Muscle of leg (tissue), 16 donors: ENCODE measurements at places on chromosomes 7 and 10. TPM values are rescaled to one million over a fixed set of nuclear protein-coding genes. Genes with fewer than 3 reads are reported as not detected.

- no peak for DNase-seq
- H3K4me3 ChIP-seq = no peak overlapping the region
- H3K36me3 ChIP-seq = peaks cover 8% of the 10 kb centered on the region
- no peak overlapping the region for H3K27ac ChIP-seq
Observed at GRCh38 chr7:127807340-127807739, 155.3 kb downstream of the SND1 start.

DNA sequence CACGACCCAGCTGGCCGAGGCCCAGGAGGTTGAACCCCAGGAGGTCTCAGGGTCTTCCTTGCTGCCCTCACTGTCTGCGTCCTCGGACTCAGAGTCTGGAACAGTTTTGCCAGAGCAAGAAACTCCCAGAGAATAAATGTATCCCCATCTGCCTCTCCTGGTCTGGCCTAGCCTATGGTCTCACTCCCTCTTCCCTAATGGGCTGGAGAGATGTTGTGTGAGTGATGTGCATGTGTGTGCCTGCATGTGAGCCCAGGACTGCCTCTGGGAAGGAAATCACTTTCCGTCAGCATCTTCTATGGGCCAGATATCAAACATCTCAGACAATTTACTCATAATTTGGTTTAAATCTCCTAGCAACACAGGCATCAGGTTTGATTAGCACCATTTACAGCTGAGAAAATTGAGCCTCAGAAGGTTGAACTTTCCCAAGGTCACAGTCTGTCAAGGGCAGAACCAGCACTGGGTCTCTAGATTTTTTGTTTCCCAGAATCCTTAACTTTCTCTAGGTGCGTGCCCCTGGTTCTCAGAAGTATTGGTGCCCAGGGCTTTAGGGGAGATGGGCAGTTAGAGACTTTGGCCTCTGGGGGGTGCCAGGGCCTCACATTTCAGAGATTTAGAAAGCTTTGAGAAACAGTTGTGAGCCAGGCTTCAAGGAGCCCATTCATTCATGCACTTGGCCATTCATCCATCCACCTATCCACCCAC is 4.9 kb downstream of the TMEM270 start:
- H3K27ac ChIP-seq = no peak overlapping the region
- no peaks in the 10 kb centered on the region for H3K36me3 ChIP-seq
- peaks cover 18% of the 10 kb centered on the region for H3K4me1 ChIP-seq
- no peak overlapping the region for H3K4me3 ChIP-seq
- DNase-seq = peak; percentile 69

- no peaks in the 10 kb centered on the region for H3K36me3 ChIP-seq
- DNase-seq = peak; percentile 11
- peaks cover 16% of the 10 kb centered on the region for H3K4me1 ChIP-seq
- peaks cover 18% of the 10 kb centered on the region for H3K27me3 ChIP-seq
- no peak overlapping the region for H3K27ac ChIP-seq
Observed at GRCh38 chr10:113610631-113611601, 52.9 kb downstream of the NRAP start.

- peaks cover 29% of the 10 kb centered on the region for H3K4me1 ChIP-seq
- peak overlapping the region; percentile 85 for H3K27ac ChIP-seq
- H3K36me3 ChIP-seq = peaks cover 8% of the 10 kb centered on the region
- H3K4me3 ChIP-seq = no peak overlapping the region
- H3K27me3 ChIP-seq = no peaks in the 10 kb centered on the region
Observed at GRCh38 chr10:93465806-93466675, 16.1 kb downstream of the MYOF start.

The WEE2 gene
- 0.09 TPM for total RNA-seq

The JCAD gene
- total RNA-seq = 33.4 TPM

- DNase-seq = no peak
- H3K4me3 ChIP-seq = no peak overlapping the region
- H3K36me3 ChIP-seq = no peaks in the 10 kb centered on the region
- no peaks in the 10 kb centered on the region for H3K27me3 ChIP-seq
Observed at GRCh38 chr7:138204982-138205298, 128.7 kb downstream of the AKR1D1 start.

- H3K27me3 ChIP-seq = peaks cover 17% of the 10 kb centered on the region
- DNase-seq = no peak
- H3K36me3 ChIP-seq = no peaks in the 10 kb centered on the region
Observed at GRCh38 chr10:121735263-121735662, 137.0 kb upstream of the FGFR2 start.

DNA sequence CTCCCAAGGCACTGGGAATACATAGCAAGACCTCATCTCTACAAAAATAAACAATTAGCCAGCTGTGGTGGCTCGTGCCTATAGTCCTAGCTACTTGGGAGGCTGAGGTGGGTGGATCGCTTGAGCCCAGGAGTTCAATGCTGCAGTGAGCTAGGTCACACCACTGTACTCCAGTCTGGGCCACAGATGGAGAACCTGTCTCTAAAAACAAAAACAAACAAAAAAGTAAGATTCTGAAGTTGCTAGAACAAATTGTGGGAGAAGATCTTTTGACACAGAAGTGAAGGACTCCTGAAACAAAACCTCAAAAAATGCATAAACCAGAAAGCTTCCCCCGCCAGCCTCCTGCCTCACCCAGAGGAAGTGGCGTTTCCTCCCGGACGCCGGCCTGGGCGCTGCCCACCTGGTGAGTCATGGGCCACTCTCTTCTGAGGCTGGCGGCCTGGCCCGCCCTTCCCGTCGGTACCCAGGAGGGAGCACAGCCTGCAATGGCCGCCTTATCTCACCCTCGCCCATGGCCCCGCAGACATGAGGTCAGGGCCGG is 25.4 kb upstream of the ELN start:
- no peak overlapping the region for H3K27ac ChIP-seq
- peaks cover 5% of the 10 kb centered on the region for H3K27me3 ChIP-seq
- peaks cover 29% of the 10 kb centered on the region for H3K4me1 ChIP-seq
- no peaks in the 10 kb centered on the region for H3K36me3 ChIP-seq
- H3K4me3 ChIP-seq = no peak overlapping the region

The TDRD1 gene
- 0.13 TPM for total RNA-seq

The CCDC126 gene
- 11.3 TPM for total RNA-seq

DNA sequence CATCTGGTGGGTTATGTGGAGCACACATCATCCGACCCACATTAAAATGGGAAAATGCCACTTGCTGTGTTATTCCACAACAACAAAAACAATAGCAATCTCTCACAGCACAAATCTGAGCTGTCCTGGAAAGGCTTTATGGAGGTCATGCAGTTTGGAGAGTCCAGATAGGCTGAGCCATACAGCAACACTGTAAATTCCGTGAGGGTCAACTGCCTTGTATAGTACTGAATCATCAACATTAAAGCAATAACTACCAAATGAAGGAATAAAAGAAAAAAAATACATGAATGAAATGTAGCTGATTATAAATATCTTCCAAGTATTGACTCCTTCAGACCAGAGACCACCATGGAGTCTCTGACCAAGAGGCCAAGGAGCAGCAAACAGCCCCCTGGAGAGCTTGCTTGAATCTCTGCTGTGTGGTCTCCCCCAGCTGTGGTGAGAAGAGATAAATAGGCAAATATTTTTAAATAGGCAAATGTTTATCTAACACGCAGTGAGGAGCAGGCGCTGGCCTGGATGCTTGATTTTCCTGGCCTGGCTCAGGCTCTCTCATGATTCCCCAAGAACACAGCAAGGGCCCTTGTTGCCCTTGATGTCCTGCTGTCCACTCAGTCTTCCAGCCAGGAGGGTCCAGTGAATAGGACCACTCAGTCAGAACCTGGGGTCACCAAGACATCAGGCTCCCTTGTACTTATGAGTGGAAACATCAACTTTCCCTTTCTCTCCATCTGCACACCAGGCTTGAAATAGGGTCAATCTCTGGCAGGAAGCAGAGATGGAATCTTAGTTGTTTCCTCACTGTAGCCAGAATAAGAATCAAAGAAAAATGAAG is 1021.3 kb downstream of the XPNPEP1 start:
- H3K27me3 ChIP-seq = no peaks in the 10 kb centered on the region
- DNase-seq = peak; percentile 47
- H3K4me1 ChIP-seq = no peaks in the 10 kb centered on the region

- no peaks in the 10 kb centered on the region for H3K27me3 ChIP-seq
- DNase-seq = peak; percentile 46
- no peaks in the 10 kb centered on the region for H3K4me1 ChIP-seq
- no peak overlapping the region for H3K4me3 ChIP-seq
- no peak overlapping the region for H3K27ac ChIP-seq
Observed at GRCh38 chr7:120609136-120609753, 248.7 kb downstream of the TSPAN12 start.

DNA sequence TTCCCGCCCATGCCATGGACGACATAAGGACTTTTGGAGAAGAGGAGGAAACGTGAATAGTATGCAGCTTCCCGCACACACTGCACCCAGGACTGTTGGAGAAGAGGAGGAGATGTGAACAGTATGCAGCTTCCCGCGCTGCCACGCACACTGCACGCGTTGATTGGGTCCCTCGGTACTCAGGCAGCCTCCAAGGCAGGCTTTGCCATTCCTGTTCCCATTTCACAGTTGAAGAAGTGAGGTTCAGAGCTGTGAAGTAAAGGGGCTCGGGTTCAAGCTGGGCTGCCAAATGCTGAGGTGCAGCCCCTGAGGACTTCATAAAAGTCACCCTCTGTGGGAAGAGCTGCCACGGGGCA is 147.9 kb upstream of the FAM20C start:
- no peaks in the 10 kb centered on the region for H3K36me3 ChIP-seq
- no peak overlapping the region for H3K4me3 ChIP-seq
- H3K27me3 ChIP-seq = peaks cover 16% of the 10 kb centered on the region
- no peak overlapping the region for H3K27ac ChIP-seq
- no peak for DNase-seq
- H3K4me1 ChIP-seq = no peaks in the 10 kb centered on the region

DNA sequence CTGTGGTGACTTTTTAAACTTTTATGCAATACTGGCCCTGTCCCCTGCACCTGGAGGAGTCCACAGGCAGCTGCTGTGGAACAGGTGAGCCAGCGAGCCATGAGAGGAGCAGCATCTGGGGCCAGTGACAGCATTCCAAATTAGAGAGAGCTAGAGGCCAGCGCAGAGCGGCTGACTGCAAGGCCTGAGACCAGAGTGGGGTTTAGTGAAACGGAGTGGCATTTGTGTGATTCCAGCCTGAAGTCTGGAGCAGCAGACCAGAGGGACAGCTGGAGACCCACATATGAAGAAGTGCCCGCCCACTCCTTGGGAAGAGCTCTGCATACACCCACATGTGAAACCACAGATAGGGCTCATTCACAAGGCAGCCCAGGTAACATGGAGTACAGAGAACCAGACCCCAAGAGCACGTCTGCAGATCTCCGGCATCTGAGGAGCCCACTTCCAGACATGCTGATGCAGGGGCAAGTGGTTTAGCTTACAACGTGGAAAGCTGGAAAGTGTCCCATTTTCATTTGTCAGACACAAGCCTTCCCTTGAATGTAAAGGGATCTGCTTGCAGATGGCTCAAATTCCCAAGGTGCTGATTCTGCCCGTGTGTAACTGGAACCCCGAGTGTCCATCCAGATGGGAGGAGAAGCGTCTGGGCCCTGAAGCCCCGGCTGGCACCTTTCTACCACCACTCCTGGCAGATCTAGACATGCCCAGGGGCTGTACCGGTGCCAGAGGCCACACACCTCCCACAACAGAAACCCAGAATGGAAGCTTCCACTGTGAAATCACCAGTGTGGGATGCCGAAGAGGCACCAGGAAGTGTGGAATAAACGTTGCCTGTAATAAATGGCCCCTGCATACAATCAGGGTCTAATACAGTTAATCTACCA is 256.0 kb upstream of the TCERG1L start:
- no peak overlapping the region for H3K27ac ChIP-seq
- H3K27me3 ChIP-seq = no peaks in the 10 kb centered on the region
- no peaks in the 10 kb centered on the region for H3K36me3 ChIP-seq
- H3K4me1 ChIP-seq = no peaks in the 10 kb centered on the region
- no peak overlapping the region for H3K4me3 ChIP-seq
- DNase-seq = no peak

DNA sequence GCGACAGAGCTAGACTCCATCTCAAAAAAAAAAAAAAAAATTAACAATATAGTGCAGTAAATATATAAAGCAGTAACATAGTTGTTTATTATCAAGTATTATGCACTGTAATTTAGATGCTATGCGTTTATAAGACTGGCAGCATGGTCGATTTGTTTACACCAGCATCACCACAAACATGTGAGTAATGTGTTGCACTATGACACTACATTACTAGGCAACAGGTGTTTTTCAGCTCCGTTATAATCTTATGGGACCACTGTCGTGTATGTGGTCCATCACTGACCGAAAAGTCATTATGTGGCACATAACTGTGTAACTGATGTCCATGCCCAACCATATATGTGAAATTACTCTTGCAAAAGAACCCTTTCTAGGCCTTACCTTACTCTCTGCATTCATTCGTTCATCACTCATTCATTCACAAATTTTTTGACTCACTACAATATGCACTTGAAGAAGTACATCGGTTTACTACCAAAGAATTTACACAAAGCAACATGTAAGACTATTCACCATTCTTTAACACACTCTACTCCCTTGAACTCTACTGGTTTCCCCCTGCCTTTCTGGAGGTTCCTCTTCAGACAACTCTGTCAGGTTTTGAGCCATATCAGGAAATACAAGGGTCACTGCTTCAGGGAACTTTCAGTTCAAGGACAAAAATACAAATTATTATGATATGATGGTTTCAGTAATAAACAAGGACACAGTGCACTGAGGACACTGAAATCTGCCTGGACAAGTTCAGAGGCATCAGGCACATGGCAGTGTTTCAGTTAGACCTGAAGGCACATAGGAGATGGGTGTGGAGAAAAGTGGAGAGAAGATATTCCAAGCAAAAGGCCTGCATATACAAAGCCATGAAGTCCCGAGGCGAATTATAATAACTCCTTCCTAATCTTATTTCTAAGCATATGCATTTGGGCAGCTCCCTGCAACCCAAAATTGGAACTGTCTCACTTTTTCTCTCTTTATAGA is 17.4 kb downstream of the ITGB1 start:
- peak overlapping the region; percentile 35 for H3K27ac ChIP-seq
- H3K36me3 ChIP-seq = peaks cover 3% of the 10 kb centered on the region
- H3K4me3 ChIP-seq = no peak overlapping the region
- H3K4me1 ChIP-seq = peaks cover 34% of the 10 kb centered on the region
- H3K27me3 ChIP-seq = no peaks in the 10 kb centered on the region
- no peak for DNase-seq

The DBNL gene
- total RNA-seq = 45.4 TPM
